AG04449 (cell line): ENCODE measurements at places on chromosomes 4 and X.

DNA sequence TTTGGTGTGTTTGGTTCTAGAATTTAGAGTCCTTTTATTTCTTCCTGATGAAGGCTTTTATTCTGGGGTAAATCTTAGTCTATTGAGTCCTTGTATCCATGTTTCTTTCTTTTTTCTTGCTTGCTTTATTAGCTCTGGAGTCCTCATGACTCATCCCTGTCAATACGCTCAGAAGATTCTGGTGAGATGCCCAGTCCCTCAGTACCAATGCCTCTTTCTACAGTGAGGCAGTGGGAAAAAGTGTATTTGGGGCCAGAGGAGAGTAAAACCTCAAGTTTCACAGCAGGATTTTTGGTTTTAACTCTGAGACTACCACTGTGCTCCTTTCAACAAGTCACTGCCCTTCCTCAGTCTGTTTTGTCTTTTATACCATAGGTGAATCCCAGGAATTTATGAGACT is 368.0 kb downstream of the GBA3 start:
- DNase-seq, result no peak

- no peak for DNase-seq
These were observed 759.1 kb upstream of the POU3F4 start for GRCh38 chrX:82748906-82749505.

DNA sequence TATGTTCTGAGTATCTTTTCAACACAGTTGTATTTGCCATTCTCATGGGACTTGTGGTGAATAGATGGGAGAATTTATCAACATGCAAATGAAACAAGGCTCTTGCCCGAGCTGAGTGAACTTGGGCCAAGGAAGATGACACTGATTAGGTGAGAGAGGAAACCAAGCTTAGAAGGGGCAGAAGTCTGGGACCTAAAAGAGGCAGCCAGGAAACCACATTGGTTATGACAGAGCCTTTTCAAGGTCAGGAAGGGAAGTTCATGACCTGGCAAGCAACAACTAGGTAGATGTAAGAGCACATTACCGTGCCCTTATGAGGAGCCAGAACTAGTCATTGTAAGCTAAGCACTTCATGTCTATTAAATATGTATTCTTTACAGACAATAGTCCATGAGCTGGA is 590.3 kb downstream of the PACRGL start:
- DNase-seq, result no peak

DNA sequence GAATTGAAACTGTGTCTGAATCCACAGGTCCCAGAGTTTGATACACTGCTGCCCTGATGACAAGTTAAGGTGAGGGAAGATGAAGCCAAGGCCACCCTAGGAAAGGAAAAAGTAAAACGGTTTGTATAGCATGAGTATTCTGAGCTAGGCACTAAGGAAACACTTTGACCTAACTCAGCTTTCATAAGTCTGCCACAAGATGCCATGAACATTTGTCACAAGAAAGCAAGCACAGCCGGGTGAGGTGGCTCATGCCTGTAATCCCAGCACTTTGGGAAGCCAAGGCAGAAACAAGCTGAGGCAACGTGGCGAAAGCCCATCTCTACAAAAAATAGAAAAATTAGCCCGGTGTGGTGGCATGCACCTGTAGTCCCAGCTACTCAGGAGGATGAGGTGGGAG is 34.2 kb downstream of the ELOVL6 start:
- DNase-seq, result no peak

GRCh38 chr4:76611616-76612207 is 176.7 kb downstream of the SHROOM3 start:
- DNase-seq, result no peak

GRCh38 chr4:70714079-70714887 is 7.5 kb upstream of the RUFY3 start:
- DNase-seq, result no peak
